ENCODE measurements at places on chromosomes 5 and 9.

DNA sequence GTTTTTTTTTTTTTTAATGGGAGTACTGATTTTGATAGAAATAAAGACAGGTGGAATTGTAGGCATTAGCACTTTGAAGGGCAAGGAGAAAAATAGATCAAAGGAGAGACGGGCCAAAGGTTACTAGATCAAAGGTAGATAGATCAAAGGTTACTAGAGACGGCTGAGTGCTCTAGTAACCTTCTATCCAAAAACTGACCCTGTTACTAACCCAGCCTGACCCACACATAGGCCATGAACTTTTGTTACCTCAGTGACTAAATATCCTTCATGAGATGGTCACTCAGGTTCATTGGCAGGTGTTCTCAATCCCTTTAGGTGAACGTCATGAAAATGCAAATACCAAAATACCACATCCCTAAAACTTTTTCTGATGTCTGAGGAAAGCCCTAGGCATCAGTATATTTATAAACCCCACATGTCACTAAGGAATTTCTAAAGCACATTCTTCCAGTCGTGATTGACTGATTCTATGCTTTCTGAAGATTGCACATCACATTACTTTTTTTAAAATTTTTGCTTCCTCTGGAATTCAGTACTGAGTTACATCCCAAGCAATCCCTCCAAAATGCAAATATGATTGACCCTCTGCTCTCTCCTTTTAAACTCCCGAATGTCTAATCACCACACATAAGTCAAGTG is 772.7 kb downstream of the BRINP1 start:
- H3K27me3 ChIP-seq: no peaks in the 10 kb centered on the region
- no peaks in the 10 kb centered on the region for H3K4me1 ChIP-seq
- H3K36me3 ChIP-seq: no peaks in the 10 kb centered on the region

GRCh38 chr5:128534726-128535125 is 3.3 kb downstream of the FBN2 start:
- peaks cover 28% of the 10 kb centered on the region for H3K27me3 ChIP-seq
- H3K4me1 ChIP-seq: no peaks in the 10 kb centered on the region
- no peak overlapping the region for H3K4me3 ChIP-seq
- peaks cover 3% of the 10 kb centered on the region for H3K36me3 ChIP-seq
- DNase-seq: no peak

DNA sequence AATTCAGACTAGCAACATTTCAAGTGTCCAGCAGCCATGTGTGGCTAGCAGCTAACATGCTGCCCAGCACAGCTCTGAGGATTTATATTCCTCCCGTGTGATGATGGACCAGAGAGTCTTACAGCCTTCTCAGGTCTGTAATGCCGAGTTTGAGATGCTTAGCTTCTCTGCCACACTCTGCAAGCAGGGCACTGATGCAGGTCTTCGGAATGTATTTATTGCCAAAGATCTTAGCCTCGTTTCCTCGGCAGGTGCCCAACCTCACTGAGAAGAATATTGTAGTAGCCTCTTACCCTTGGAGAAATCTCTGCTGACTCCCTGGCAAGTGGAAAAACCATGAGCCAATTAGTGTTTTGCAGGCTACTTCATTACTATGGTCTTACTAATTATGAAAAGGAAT is 3.7 kb upstream of the RAI14 start:
- H3K36me3 ChIP-seq: no peaks in the 10 kb centered on the region
- DNase-seq: no peak
- no peak overlapping the region for H3K4me3 ChIP-seq
- peaks cover 10% of the 10 kb centered on the region for H3K4me1 ChIP-seq

- no peaks in the 10 kb centered on the region for H3K4me1 ChIP-seq
- H3K4me3 ChIP-seq: no peak overlapping the region
- no peak overlapping the region for H3K27ac ChIP-seq
- DNase-seq: no peak
- no peaks in the 10 kb centered on the region for H3K27me3 ChIP-seq
- no peaks in the 10 kb centered on the region for H3K36me3 ChIP-seq
Measured at GRCh38 chr9:130921300-130921988, 17.6 kb downstream of the FIBCD1 start.

DNA sequence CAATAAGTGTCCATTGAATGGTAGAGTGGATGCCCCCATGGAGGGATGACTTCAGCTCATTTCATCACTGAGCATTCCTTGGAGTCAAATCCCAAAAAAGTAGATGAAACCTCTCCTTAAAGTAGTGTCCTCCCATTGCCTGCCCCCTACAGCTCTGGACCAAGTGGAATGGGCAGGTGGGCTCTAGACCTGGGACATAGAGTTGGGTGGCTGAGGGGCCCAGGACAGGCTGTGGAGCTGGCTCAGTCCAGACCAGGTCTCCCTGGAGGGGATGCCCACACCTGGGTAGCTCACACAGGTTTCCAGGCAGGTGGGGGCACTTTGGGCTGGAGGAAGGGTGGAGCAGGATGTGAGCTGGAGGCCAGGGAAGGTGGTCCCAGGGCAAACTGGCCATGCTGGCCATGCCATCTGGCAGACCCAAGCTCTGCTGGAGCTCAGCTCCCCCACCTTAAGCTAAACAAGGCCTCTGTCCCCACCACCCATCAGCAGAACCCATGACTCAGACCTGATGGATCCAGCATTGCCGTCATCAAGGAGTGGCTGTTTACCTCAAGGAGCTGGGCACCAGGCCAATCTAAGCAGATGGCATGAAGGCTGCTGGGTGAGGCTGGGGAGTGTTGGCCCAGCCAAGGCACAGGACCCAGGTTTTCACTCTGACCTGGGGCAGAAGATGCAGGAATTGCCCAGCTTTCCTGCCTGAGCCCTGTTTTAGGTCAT is 6.2 kb upstream of the SPINK4 start:
- H3K27ac ChIP-seq: no peak overlapping the region
- H3K4me3 ChIP-seq: no peak overlapping the region
- no peak for DNase-seq
- no peaks in the 10 kb centered on the region for H3K4me1 ChIP-seq
- peaks cover 7% of the 10 kb centered on the region for H3K27me3 ChIP-seq

- H3K4me1 ChIP-seq: no peaks in the 10 kb centered on the region
- no peak overlapping the region for H3K4me3 ChIP-seq
- no peak for DNase-seq
Measured at GRCh38 chr9:121774715-121775613, 123.5 kb downstream of the DAB2IP start.

GRCh38 chr5:29001666-29002065 is 1963.3 kb upstream of the CDH9 start:
- no peak for DNase-seq
- H3K4me1 ChIP-seq: no peaks in the 10 kb centered on the region
- no peak overlapping the region for H3K4me3 ChIP-seq
- H3K27ac ChIP-seq: no peak overlapping the region

DNA sequence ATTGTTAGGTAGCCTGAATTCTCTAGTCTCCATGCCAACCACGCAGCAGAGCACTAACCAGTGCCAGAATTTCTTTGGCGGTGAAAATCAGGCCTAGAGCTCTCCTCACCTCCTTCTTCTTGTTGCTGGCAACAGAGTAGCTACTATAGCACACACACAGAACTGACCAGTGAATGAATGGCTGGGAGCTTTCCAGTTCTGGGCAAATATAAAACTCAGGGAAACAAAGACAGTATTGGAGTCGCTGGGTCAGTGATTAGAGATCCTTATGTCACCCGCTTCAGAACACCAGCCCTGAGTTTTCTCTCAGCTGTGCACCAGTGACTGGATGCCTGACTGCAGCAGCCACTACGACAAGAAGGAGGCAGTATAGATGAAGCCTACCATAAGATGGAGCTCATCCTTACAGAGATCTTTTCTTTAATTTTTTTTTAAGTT is 26.9 kb upstream of the FEM1C start:
- H3K36me3 ChIP-seq: no peaks in the 10 kb centered on the region
- H3K27ac ChIP-seq: no peak overlapping the region
- no peak for DNase-seq
- H3K27me3 ChIP-seq: peaks cover 26% of the 10 kb centered on the region

GRCh38 chr5:185095-186070 is 5.9 kb upstream of the LRRC14B start:
- H3K4me1 ChIP-seq: peaks cover 11% of the 10 kb centered on the region
- H3K4me3 ChIP-seq: no peak overlapping the region
- no peak for DNase-seq
- H3K36me3 ChIP-seq: no peaks in the 10 kb centered on the region

GRCh38 chr9:74935008-74935407 is 17.7 kb downstream of the C9orf40 start:
- H3K27me3 ChIP-seq: peaks cover 14% of the 10 kb centered on the region
- H3K36me3 ChIP-seq: no peaks in the 10 kb centered on the region
- H3K4me1 ChIP-seq: no peaks in the 10 kb centered on the region
- H3K27ac ChIP-seq: no peak overlapping the region
- no peak for DNase-seq

Data from activated CD4-positive, alpha-beta T cell treated with anti-CD3 and anti-CD28 coated beads, Interleukin-2, amount 10 ng/mL, durations not matched to agents 24 days and 14 days (primary cell).